Ureter (tissue), 1 donor: ENCODE measurements at places on chromosomes 7 and 10. TPM values are rescaled to one million over a fixed set of nuclear protein-coding genes. Genes with fewer than 3 reads are reported as not detected.

The MYL10 gene
- not detected for total RNA-seq

The LSM8 gene
- 28.1 TPM for total RNA-seq

The RNF148 gene
- total RNA-seq, result 3.5 TPM

The NPY gene
- total RNA-seq, result not detected
